NCI-H2081 (cell line): ENCODE measurements at places on chromosomes 1 and 21.

DNA sequence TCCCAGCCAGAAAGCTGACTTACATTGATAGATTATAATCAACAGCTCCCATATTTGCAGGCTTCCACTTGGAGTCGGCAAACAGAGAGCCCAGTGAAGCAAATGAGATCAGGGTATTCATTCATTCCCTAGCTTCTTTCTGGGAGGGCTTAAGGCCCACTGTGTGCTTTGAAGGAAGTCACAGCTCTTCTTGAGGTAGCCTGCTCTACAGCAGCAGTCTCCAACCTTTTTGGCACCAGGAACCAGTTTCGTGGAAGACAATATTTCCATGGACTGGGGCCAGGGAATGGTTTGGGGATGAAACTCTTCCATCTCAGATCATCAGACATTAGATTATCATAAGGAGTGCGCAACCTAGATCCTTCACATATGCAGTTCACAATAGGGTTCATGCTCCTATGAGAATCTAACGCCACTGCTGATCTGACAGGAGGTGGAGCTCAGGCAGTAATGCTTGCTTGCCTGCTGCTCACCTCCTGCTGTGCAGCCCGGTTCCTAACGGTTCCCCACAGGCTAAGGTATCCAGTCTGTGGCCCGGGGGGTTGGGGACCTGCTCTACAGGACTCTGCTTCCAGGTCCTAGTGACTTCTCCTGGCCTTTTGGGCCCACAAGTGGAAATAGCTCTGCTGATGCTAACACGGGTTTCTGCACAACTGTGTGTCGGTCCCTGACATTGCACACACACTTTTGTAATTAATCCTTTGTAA lies 13.7 kb upstream of the ADAM30 start:
- DNase-seq: no peak

DNA sequence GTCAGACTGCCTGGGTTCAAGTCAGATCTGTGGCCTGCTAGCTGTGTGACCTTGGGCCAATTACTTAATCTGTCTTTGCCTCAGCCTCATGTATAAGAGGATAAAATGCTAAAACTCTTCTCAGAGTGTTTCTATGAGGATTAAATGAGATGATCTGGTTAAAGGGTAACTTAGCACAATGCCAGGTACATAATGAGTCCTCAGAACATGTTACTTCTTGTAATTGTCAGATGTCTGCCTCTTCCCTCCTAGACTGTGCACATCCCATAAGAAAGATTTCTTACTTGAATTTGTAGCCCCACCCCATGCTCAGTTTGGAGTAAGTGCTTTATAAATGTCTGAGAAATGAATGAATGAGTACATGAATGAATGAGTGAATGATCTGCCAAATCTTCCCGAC lies 34.6 kb upstream of the HIVEP3 start:
- no peak for DNase-seq

DNA sequence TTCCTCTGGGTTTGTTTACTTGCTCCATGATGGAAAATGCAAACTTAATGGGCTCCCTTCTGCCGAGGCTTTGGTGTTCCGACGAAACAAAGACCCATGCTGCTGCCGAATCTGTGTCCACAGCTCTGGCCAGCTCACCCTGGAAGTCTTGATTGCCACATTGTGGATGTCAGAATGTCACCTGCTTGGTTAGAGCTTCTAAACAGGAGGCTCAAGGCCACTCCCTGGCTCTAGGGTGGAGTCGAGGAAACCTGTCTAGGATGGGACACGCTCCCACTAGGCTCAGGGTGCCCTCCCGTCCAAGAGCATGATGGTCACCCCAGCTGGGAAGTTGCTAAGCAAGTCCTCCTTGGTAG lies 279.3 kb upstream of the VAMP3 start:
- no peak for DNase-seq

GRCh38 chr1:84997667-84998600 lies 1.0 kb upstream of the MCOLN2 start:
- peak; percentile 3 for DNase-seq

DNA sequence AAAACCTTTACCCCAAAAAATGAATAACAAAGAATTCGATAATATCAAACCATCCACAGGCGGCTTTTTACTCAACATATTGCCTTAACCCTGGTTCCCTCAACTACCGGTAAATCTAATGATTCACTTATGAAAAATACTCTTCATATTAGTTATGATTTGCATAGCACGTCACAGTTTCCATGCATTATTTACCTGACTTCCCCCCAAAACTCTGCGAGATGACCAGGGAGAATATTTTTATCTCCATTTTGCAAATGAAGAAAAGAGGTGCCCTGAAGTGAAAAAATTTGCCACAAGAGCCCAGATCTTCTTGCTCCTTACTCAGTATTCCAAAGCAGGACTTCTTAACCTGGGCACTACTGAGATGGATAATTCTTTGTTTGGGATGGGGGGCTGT lies 2.9 kb downstream of the JAK1 start:
- no peak for DNase-seq

DNA sequence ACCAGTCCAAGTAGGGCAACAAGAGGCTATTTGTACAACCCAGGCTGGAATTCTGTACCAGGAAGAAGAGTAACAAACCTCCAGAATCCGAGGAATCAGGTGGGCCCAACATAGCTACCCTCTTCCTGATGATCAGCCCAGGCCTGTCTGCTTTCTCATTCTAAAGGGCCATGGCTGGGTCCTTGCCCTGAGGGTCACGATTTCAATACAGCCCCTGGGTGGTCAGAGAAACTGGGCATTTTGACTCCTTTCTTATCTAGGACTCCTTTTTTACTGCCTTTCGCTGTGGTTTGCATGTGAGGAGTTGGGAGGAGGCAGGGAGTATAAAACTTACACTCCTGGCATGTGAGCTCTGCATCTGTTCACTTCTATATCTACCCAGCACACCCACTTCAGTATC lies 164.9 kb upstream of the COA6 start:
- DNase-seq: no peak

- no peak for DNase-seq
These were observed 136.8 kb downstream of the PTPRC start for GRCh38 chr1:198775606-198776005.

GRCh38 chr1:25033828-25034705 lies 104.0 kb upstream of the RUNX3 start:
- no peak for DNase-seq

GRCh38 chr1:107941531-107941930 lies 23.4 kb downstream of the VAV3 start:
- DNase-seq: no peak

DNA sequence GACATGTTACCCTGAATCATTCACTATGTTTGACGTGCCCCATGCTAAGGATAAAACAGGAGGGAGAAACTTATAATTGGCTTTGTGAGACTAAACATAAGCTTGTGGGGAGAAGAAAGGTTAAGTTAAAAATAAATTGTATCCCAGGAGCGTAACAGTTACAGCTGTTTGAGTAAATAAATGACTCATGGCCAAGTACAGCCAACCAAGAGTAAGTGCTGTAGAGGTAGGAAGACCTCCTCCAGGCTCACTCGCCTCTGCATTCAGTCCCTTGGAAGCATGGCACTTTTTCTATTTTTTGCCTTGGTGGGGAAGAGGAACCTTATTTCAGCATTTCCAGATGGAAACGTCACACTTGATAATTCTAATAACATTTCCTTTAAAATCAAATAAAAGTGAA lies 116.5 kb downstream of the ZP4 start:
- DNase-seq: no peak

DNA sequence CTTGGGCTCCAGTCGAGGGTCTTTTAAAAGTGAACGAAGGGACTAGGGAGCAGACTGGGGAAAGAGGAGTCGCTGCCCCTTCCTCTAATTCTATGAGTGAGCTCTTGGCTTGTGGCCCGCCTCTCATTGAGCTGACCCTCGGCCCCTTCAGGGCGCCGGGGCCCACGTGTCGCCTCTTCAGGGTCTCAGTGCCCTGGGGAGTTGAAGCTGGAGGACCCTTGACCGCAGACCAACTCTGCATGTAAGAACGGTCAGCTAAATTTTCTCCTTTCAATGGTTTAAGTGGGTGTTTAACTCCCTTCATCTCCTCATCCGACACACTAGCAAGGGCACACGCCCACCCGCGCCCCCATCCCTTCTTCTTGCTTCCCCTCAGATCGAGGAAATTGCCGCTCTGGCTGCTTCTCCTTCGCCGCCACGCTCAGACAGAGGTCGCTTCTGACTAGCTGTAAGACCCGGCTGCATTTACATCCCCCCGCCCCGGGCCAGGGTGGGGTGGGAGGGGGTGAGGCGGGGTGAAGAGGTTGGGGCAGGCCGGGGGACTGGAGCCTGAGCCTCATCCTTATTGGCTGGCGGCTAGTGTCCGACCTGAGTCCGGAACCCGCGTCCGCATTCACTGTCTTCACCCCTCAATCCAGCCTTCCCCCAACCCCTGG lies 10.9 kb downstream of the NR5A2 start:
- DNase-seq: no peak

GRCh38 chr1:162219461-162219860 lies 150.0 kb downstream of the NOS1AP start:
- peak; percentile 40 for DNase-seq

- no peak for DNase-seq
These were observed 26.9 kb upstream of the LBR start for GRCh38 chr1:225454733-225455132.

DNA sequence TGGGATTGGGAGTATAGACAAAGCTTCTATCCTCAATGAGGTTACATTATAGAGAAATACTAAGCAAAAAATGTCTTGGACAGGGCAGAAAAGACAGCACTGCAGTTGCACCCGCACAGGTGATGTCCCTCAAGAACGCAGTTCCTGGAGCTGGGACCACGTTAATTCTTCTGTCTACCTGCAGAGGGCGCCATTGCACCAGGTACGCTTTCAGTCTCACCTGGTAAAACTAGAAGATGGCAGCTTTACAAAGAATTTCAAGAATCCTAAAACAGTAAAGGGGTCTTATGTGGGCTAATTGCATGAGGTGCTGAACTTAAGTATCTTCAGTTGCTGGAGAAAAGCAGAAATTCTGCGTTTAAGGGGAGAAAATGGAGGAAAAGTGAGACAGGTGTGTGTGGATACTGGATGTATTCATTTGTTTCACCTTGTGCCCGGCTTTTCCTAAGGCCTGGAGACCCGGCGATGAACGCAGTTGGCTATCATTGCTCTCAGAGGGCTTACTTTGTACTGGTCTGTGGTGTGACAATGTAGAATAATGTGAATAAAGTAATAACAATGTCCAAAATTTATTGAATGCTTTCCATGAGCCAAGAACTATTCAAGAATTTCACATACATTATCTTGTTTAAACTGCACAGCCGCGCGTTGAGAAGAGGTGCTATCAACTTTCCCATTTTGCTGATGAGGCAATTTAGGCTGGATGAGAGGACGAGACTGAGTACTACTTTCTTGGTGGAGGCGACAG lies 276.3 kb upstream of the GREM2 start:
- DNase-seq: peak; percentile 67

- no peak for DNase-seq
These were observed 514 bp downstream of the S1PR1 start for GRCh38 chr1:101237229-101237837.

GRCh38 chr1:161743231-161743630 lies 6.4 kb upstream of the DUSP12 start:
- no peak for DNase-seq

DNA sequence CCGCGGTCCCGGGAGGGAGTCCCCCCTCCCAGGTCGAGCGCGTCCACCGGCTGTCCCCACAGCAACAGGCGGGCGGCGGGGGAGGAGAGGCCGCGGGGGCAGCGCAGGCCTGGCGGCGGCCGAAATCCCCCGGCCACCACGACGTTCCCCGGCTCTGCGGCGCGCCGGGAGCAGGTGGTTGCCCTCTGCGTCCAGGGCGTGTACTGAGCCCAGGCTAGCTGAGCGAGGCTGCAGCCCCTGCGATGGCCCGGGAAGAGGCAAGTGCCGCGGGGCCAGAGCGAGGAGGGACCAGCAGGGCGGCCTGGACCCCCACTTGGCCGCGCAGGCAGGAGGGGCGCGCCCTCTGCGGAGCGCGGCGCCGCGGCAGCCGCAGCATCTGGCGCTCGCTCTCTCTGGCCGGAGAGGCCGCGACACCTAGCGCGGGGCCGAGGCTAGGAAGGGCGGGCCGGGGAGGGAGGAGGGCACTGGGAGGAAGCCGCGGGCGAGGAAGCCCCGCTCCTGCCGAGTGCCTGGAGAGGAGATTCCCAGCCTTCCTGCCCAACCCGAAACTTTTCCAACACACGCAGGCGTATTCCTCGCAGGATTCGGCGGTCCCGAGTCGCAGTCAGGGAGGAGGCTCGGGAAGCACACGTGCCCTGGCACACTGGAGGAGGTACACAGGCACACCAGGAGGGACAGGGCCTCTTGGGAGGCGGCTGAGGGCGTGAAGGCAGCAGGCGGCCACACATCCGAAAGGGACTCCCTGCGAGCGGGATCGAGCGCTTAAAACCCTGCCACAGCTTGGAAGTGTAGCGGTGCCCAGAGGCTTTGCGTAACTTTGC lies 4.9 kb upstream of the PROX1 start:
- DNase-seq: peak; percentile 73

DNA sequence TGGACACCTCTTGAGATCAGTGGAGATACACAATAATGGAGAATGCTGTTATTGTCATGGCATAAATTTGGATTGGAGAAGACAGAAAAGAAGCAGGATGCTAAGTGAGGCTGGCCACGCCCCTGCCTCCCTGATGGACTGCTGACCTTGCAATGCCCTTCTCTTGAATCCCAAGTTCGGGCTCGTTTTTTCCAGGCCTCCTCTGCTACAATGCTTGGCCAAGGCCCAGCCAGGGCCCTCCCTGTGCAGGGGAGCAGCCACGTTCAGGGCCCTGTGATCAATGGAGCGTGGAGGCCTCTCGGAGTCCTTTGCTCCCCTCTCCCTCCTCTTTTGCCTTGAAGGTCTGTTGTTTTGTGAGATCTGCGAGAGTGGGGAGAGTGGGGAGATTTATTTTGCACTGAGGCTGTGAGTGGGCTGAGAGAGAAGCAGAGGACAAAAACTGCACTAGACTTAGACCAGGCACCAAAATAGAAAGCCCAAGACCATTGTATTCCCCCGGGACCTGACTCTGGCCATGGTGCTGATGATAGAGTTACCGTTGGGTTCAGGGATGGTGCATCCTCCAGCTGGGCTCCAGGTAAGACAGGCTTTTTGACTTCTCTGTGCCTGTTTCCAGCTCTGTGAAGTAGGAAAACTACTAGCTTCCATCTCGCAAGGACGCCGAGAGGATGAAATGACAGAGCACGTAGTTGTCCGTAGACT lies 268.6 kb downstream of the KAZN start:
- DNase-seq: no peak

DNA sequence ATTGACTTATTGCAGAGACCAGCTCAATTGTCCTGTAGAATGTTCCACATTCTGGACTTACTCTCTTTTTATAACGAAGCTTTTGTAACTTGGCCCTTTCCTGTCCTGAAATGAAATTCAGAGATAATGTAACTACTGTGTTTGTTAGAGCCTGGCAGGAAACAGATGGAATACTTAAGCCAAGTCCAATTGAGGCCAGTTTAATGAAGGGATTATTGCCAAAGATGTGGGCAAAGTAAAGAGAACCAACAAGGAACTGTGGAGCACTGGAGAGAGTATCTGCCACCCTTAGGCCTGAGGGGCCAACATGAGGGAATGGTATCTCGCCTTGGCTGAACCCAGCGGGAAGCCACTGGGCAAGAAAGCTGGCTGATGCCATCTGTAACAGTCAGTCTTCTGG lies 32.9 kb downstream of the MFSD2A start:
- DNase-seq: no peak

- no peak for DNase-seq
These were observed 6.7 kb upstream of the SLC19A1 start for GRCh38 chr21:45548711-45549491.
